PC-9 (cell line): ENCODE measurements at places on chromosomes 1 and 21.
A peak's percentile ranks its signal among the peaks of the same experiment; 100 is the strongest.

DNA sequence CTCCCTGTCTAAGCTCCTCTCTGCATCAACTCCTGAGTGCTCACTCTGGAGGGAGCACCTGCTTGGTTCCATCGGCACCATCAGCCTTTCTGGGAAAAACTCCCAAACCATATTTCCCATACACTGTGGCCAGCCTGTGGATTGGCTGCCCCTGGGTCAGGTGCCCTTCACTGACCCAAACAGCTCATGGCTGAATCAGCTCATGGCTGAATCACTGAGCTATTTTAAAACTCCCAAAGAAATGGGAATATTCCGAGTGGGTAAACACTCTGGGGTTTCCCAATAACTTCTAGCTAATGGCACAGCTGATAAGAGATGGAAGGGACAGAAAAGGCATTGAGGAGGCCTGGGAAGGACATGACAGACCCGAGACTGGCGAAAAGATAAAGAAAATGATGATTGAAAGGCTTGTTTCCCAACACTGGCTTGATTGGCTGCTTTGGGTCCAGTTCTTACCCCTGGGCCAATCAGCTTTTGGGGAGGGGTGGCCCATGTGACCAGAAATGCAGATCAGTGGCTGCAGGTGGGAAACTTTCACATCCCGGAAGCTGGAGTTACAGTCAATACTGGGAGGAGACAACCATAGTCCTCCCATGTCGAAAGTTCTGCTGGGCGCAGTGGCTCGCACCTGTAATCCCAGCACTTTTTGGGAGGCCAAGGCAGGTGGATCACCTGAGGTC lies 37.3 kb upstream of the KAZN start:
- 0 out of 2 replicates have a peak, but pooled peaks cover 2% of the 10 kb centered on the region for H3K27me3 ChIP-seq
- DNase-seq: no peak
- H3K4me3 ChIP-seq: no peak overlapping the region
- H3K4me1 ChIP-seq: no peaks in the 10 kb centered on the region
- H3K27ac ChIP-seq: no peak overlapping the region

DNA sequence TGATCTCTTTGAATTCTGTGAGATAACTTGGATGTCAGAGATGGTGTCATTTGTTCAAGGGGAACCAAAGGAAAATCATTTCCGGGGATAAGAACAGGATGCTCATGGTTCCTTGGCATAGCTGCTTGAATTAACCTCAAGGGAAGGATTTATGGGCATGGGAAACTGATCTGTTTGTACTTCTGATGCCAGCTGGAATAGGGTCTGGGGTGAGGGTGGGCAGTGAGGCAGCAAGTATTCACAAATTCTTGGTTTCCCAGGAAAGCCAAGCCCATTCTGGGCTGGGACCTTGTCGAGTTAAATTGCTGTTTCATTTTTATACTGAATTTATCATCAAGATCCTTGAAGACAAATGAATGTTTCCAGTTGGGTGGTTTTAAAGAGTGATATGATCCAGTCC lies 14.1 kb downstream of the INTS3 start:
- no peak overlapping the region for H3K27ac ChIP-seq
- no peak overlapping the region for H3K4me3 ChIP-seq
- DNase-seq: no peak
- peaks cover 32% of the 10 kb centered on the region for H3K36me3 ChIP-seq

- no peak overlapping the region for H3K27ac ChIP-seq
- no peaks in the 10 kb centered on the region for H3K4me1 ChIP-seq
- DNase-seq: no peak
- peaks cover 39% of the 10 kb centered on the region for H3K27me3 ChIP-seq
- no peaks in the 10 kb centered on the region for H3K36me3 ChIP-seq
- no peak overlapping the region for H3K4me3 ChIP-seq
Measured at GRCh38 chr1:24899581-24900485, 30.2 kb downstream of the RUNX3 start.

DNA sequence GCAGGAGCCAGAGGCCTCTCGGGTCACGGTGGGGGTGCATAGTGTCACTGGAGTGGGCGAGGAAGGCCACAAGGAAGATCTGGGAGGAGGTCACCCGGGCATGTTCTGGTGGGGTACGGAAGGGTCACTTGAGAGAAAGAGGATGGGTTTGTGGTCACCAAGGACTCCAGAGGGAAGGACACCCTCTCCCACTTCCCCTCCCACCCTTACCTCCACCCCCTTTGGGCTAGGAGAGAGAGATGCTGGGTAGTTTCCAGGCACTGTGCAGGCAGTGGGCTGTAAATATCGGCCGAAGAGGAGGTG lies 703 bp downstream of the AMIGO1 start:
- no peak for DNase-seq
- H3K4me1 ChIP-seq: peaks cover 11% of the 10 kb centered on the region
- no peak overlapping the region for H3K27ac ChIP-seq
- no peaks in the 10 kb centered on the region for H3K27me3 ChIP-seq
- H3K36me3 ChIP-seq: no peaks in the 10 kb centered on the region

DNA sequence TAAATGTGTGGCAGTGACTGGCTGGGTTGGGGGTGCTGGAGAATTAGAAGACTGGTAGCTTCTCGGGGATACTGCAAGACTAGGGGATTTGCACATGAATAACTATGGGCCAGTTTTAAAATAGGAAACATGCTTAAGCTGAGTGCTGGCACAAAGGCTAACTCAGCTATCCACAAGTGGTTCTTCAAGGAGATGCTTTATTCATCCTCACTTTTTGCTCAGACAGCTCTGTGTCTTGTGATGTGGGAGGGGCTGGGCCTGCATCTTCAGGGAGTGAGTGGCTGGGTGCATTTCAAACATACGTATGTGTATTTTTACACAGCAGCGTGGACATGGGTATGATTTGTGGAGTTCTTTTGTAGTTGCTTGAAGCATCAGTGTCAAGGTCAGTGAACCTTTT lies 2.3 kb downstream of the COQ8A start:
- H3K36me3 ChIP-seq: no peaks in the 10 kb centered on the region
- peaks cover 19% of the 10 kb centered on the region for H3K4me1 ChIP-seq
- H3K27me3 ChIP-seq: no peaks in the 10 kb centered on the region
- H3K4me3 ChIP-seq: no peak overlapping the region

- 0 out of 2 replicates have a peak, but pooled peaks cover 3% of the 10 kb centered on the region for H3K4me1 ChIP-seq
- no peak for DNase-seq
- no peak overlapping the region for H3K27ac ChIP-seq
- no peaks in the 10 kb centered on the region for H3K27me3 ChIP-seq
- no peak overlapping the region for H3K4me3 ChIP-seq
Measured at GRCh38 chr21:22191581-22191980, 1193.4 kb downstream of the NCAM2 start.

DNA sequence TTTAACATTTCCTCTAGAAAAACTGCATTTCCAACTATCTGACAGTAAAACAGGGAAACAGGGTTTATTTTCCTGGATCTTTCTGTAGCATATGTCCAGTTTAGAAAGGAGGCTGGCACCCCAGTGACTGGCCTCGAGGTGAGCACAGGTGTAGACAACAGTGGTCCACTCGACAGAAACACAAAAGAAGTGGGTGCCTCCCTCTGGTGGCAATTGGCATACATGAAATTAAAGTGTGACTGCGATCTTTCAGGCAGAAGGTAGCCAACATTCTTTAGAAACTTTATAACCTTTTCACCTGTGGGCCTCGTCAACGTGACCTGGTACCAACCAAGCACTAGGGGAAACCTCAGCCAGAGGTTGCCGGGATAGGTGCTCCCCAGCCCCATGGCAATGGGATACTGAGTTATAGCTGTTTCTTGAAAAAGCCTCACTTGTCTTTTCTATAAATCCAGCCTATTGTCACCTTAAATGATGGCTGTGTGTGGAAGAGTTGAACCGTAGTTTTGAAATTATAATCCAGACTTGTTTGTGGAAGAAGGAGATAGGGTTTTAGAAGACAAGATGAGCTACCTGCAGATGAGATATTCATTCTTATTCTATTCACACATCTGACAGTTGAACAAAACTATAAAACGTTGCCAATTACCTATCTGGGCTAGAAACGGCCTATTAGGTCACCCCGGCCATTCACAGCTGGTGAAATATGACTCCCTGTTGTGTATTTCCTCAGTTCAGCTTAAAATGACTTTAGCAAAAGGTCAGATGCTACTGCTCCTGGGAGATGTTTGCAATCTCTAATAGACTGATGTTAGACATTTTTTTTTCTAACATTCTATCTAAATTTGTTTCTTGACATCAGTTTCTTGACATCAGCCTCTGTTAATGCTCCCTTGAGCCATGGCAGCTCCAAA lies 44.3 kb downstream of the PCP4 start:
- no peaks in the 10 kb centered on the region for H3K36me3 ChIP-seq
- no peak overlapping the region for H3K27ac ChIP-seq
- no peak overlapping the region for H3K4me3 ChIP-seq

DNA sequence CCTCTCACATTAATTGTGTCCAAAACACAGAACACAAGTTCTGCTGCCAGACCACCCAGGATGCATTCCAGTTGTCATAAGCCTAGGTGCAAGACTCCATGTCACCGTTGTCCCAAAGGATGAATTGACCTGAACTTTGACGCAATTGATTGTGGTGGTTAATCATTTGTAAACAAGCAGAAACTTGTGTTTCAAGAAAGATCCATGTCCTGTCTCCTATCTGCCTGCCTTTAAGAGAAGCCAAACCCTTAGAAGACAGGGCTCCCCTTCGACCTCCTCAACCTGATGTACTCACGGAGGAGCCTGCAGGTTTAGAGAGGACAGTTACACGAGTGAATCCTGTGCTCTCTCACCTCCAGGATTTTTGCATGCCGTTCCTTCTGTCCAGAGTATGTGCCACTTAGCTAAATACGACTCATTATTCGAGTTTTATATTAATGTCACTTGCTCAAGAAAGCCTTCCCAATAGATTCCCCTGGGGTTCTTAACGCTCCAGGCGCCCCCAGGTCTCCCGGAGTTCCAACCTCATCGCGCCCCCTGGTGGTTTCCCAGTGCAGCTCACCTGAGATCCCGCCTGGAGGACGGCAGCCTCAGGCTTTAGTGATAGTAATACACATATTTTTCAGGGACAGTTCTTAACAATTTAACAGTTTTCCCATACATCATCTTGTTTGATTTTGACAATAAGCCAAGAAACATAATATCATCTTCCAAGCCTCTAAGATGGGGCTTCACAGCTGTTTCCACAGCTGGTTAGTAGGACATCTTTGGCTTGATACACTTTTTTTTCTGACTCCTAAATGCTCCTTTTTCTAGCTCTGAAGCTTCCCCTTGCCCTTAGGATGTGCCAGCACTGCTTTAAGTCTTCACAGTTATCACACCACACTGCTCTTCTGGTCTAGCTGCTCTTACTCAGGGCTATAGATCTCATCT lies 2.4 kb upstream of the C8B start:
- H3K27me3 ChIP-seq: peaks cover 35% of the 10 kb centered on the region
- H3K27ac ChIP-seq: no peak overlapping the region
- no peaks in the 10 kb centered on the region for H3K36me3 ChIP-seq

DNA sequence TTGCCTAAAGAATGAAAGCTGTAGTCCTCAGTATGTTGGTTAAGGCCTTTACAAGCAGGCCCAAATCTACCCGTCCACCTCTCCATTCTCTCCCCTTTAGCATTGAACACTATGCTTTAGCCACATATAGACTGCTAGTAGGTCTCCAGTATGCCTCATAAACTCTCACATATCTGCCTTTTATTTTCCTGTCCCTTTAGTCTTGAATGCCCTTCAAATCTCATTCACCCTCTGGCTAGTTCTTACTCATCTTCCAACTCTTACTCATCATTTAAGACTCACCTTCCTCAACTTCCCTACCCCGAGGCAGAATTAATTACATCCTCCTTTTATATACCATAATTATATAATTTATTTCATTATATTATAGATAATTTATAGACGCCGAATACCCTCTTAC lies 78.7 kb upstream of the TSPAN2 start:
- peak; percentile 74 for DNase-seq
- H3K4me3 ChIP-seq: no peak overlapping the region
- peak overlapping the region; percentile 92 for H3K27ac ChIP-seq
- H3K27me3 ChIP-seq: no peaks in the 10 kb centered on the region
- H3K4me1 ChIP-seq: peaks cover 40% of the 10 kb centered on the region
- H3K36me3 ChIP-seq: 0 out of 2 replicates have a peak, but pooled peaks cover 5% of the 10 kb centered on the region

DNA sequence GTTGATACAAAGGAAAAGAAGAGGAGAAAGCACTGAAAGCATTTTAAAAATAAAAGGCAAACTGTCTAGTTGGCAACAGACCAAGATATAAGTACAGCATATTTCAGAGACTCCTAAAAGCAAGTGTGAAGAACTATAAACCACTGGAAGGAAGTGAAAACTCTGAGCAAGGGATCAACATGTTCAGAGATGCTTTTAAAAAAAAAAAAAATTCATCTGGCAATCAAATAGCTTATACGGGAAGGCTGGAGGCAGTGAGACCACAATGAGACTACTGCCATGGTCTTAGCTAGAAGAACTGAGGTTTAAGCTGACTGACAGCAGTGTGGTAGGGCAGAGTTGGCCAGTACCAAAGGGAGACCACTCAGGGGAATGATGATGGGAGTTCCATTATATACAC lies 124.3 kb downstream of the VAV3 start:
- H3K36me3 ChIP-seq: no peaks in the 10 kb centered on the region
- no peak for DNase-seq
- H3K4me3 ChIP-seq: no peak overlapping the region
- H3K4me1 ChIP-seq: no peaks in the 10 kb centered on the region
- no peak overlapping the region for H3K27ac ChIP-seq

DNA sequence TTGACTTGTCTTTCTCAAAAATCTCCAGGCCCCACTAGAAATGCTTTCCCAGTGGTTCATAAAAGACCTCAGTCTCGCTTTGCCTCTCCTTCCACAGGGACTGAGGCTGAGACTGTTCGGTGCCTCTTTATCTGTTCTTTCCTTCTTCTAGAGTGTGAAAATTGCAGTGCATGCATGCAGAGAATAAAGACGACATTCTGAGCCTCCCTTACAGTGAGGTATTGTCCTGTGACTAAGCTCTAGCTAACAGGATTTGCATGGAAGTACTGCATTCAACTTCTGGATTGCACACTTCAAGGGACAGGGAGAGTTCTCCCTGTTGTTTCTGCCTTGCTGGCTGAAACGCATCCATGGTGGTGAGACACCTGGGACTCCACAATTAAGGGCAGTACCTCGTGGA lies 69.1 kb downstream of the COLGALT2 start:
- H3K4me3 ChIP-seq: no peak overlapping the region
- H3K36me3 ChIP-seq: no peaks in the 10 kb centered on the region
- no peaks in the 10 kb centered on the region for H3K4me1 ChIP-seq
- no peaks in the 10 kb centered on the region for H3K27me3 ChIP-seq
- DNase-seq: no peak
- no peak overlapping the region for H3K27ac ChIP-seq
